Central memory CD8-positive, alpha-beta T cell (primary cell): ENCODE measurements at places on chromosomes 4 and X.

- peaks cover 3% of the 10 kb centered on the region for H3K36me3 ChIP-seq
- H3K4me1 ChIP-seq = no peaks in the 10 kb centered on the region
- H3K4me3 ChIP-seq = no peak overlapping the region
Observed at GRCh38 chr4:48147621-48148020, 13.6 kb upstream of the TXK start.

DNA sequence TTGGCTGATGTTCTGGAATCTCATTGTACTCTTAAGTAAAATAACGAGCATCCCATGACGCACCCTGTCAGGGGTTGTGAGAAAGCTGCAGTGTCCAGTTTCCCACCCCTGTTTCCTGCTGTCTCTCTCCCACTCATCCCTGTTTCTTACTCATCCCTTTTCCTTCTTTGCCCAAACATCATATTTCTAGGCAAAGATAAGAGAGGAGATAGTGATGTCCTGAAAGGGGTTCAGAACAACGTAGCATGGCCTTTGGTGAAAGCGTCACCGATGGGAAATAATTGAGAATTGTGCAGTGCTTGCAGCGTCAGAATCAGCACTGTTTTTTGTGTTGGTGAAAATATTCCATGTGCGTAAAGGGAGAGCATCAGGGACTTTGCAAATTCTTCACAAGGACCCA is 23.5 kb upstream of the TMEM165 start:
- H3K4me1 ChIP-seq = no peaks in the 10 kb centered on the region
- no peak overlapping the region for H3K27ac ChIP-seq
- H3K4me3 ChIP-seq = no peak overlapping the region

- no peak for DNase-seq
- H3K4me1 ChIP-seq = no peaks in the 10 kb centered on the region
- no peaks in the 10 kb centered on the region for H3K27me3 ChIP-seq
- no peak overlapping the region for H3K27ac ChIP-seq
- no peak overlapping the region for H3K4me3 ChIP-seq
Observed at GRCh38 chr4:107655289-107655688, 64.7 kb downstream of the PAPSS1 start.

- H3K27ac ChIP-seq = no peak overlapping the region
- H3K4me1 ChIP-seq = no peaks in the 10 kb centered on the region
- H3K27me3 ChIP-seq = no peaks in the 10 kb centered on the region
- peaks cover 2% of the 10 kb centered on the region for H3K36me3 ChIP-seq
Observed at GRCh38 chrX:85851418-85851817, 195.9 kb downstream of the CHM start.

- DNase-seq = no peak
- H3K4me1 ChIP-seq = no peaks in the 10 kb centered on the region
- H3K36me3 ChIP-seq = no peaks in the 10 kb centered on the region
Observed at GRCh38 chr4:5543681-5544080, 164.7 kb downstream of the EVC2 start.

DNA sequence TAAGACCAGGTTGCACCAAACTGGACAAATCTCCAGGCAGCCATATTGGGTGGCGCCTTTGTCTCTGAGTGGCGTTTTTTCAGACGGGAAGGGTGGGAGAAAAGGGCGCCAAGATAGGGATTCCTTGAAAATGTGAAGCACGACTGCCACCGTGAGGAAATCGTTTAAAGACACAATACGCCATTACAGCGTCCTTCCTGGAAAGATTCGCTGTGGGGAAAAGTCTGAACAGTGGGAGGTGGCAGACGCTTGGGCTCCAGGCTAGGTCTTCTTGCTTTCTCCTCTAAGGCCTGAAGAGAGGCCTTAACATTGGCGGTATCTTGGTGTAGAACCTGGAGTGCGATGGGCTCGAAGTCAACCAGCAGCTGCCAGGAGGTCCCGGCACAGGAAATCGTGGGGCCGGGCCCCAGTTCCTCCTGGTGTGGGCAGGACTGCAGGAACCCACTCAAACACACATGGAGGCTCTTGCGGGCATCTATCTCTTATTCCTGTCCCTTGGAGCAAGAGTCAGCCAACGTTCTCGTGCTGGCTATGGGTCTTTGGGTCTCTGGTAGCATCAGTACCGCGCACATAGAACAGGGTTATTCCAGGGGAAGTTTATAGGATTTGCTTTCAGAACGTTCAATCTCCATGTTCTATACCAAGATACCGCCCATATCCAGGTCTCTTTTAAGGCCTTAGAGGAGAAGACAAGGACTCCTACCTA is 208.8 kb downstream of the OR13H1 start:
- H3K27ac ChIP-seq = no peak overlapping the region
- no peak for DNase-seq
- H3K4me3 ChIP-seq = no peak overlapping the region
- H3K36me3 ChIP-seq = peaks cover 2% of the 10 kb centered on the region
- H3K27me3 ChIP-seq = no peaks in the 10 kb centered on the region
- H3K4me1 ChIP-seq = no peaks in the 10 kb centered on the region

DNA sequence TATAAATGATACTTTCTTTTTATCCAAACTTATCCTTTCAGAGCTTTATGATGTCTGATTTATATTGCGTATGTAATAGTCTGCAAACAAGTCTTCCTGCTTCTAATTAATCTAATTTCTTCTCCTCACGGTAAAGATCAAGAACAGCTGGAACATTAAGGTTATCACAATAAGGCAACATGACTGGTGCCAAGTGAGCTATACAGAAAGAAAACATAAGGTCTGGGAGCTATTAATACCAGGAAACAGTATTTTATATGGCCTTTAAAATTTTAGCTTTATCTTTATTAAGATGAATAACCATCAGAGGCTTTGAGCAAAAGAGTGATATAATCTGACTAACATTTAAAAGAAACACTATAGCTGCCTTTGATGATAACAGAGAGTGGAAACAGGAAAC is 28.7 kb upstream of the CABS1 start:
- H3K27ac ChIP-seq = no peak overlapping the region
- no peaks in the 10 kb centered on the region for H3K4me1 ChIP-seq
- no peak overlapping the region for H3K4me3 ChIP-seq

- peaks cover 14% of the 10 kb centered on the region for H3K4me1 ChIP-seq
- H3K27me3 ChIP-seq = no peaks in the 10 kb centered on the region
- no peaks in the 10 kb centered on the region for H3K36me3 ChIP-seq
- H3K4me3 ChIP-seq = no peak overlapping the region
- no peak overlapping the region for H3K27ac ChIP-seq
Observed at GRCh38 chrX:109952985-109953905, 49.7 kb upstream of the TMEM164 start.

GRCh38 chrX:16903274-16904022 is 33.3 kb upstream of the RBBP7 start:
- no peak overlapping the region for H3K27ac ChIP-seq
- peaks cover 2% of the 10 kb centered on the region for H3K36me3 ChIP-seq
- DNase-seq = no peak
- peaks cover 42% of the 10 kb centered on the region for H3K27me3 ChIP-seq
- H3K4me1 ChIP-seq = no peaks in the 10 kb centered on the region
- no peak overlapping the region for H3K4me3 ChIP-seq

DNA sequence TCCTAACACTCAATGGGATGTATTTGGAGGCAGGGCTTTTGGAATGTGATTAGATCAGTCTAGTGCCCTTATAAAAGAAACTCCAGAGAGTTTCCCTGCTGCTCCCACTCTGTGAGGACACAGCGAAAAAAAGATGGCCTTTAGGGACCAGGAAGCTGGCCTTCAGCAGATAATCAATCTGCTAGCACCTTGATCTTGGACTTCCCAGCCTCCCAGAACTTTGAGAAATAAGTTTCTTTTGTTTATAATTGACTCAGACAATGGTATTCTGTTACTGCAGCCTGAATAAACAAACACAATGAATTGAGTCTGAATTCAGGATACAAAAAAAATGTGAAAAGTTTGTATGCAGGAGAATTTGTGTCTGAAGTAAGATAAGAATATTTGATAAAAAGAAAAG is 842.1 kb downstream of the FSTL5 start:
- H3K27me3 ChIP-seq = no peaks in the 10 kb centered on the region
- no peaks in the 10 kb centered on the region for H3K36me3 ChIP-seq
- no peak for DNase-seq

DNA sequence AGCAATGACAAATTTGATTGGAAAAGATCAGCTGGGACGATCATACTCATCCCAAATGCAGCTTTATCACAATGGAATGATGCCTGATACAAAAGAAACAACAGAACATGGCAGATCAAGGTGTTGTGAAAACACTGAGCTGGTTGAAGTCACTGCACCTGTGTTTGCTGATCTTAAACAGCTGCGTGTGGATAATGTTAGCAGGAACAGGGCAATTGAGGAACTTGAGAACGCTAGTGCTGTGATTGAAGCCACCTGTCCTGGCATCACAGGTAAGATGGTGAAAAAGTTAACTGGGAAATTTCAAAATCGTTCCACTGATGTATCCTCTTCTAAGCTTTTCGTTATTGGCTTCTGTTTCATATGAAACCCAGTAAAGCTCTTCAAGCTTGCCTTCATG is 27.4 kb upstream of the SOD3 start:
- no peaks in the 10 kb centered on the region for H3K36me3 ChIP-seq
- H3K4me1 ChIP-seq = no peaks in the 10 kb centered on the region
